Esophagus mucosa (tissue), 1 donor: ENCODE measurements at places on chromosomes 12 and 14.

DNA sequence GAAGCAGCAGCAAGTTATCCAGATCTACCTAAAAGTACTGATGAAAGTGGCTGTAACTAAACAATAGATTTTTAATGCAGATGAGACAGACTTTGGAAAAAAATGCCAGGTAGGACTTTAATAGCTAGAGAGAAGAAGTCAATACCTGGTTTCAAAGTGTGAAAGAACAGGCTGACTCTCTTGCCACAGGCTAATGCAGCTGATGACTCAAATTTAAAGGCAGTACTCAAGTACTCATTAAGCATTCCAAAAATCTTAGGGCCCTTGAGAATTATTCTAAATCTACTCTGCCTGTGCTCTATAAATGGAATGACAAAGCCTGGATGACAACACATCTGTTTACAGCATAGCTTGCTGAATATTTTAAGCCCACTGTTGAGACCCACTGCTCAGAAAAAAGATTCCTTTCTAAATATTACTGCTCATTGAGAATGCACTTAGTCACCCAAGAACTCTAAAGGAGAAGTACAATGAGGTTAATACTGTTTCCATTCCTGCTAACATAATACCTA is 68.6 kb upstream of the SYT1 start:
- no peak for ATAC-seq

DNA sequence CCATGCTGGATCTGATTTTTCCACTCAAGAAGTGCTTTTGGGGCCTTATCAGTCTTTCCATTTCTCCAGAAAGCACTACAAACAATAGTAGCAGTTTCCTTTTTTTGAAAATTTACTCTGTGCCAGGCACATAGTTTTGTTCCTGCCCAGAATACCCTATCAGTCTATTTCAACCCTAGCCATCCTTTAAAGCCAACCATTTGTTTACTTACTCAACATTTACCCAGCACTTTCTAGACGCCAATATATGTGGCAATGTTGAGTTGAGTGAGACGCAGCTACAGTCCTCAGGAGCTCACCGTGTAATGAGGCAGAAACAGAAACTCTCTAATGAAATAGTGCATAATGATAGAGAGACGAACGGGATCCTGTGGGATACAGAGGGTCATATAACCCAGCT is 32.9 kb upstream of the CHST11 start:
- ATAC-seq: no peak

DNA sequence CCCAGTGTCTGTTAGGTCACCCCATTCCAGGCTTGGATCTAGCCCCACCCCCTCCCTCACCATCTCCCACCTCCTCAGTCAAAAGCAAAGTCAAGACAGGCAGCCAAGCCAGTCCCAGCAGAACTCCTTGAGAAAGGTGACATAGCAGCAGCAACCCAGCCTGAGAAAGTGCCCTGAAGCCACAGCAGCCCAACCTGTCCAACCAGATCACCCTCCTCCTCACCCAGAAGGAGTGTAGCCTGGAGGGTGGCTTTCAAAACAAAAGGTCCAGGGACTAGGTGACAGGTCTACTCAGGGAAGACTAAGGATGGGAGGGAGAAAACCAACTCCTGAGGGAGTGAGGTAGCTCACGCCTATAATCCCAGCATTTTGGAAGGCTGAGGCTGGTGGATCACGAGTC is 5.2 kb downstream of the RAB15 start:
- ATAC-seq: peak; percentile 85

GRCh38 chr14:78986989-78987388 is 816.8 kb downstream of the NRXN3 start:
- no peak for ATAC-seq

DNA sequence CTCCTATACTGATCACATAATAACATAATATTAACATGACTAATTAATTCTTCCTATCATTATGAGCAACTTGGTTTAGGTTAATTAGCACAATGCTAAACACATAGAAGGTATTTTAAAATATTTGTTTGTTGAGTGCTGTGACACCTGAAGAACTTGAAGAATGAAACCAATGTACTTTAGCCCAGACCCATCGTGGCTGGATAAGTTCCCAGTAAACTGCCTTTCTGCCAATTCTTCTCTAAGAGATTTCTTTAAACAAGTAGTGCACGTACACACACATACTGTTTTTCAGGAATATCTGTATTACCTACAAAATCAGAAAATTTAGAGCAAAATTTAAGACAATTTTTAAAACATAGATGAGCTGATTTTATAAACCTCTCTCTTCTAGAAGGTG is 207.4 kb upstream of the SSTR1 start:
- no peak for ATAC-seq

- ATAC-seq: peak; percentile 4
Observed at GRCh38 chr12:132615579-132616038, 3.0 kb upstream of the P2RX2 start.
